ENCODE measurements at places on chromosomes 5 and 9. TPM values are rescaled to one million over a fixed set of nuclear protein-coding genes. Genes with fewer than 3 reads are reported as not detected.

- DNase-seq = no peak
Observed at GRCh38 chr9:120791161-120791560, 2.1 kb downstream of the FBXW2 start.

DNA sequence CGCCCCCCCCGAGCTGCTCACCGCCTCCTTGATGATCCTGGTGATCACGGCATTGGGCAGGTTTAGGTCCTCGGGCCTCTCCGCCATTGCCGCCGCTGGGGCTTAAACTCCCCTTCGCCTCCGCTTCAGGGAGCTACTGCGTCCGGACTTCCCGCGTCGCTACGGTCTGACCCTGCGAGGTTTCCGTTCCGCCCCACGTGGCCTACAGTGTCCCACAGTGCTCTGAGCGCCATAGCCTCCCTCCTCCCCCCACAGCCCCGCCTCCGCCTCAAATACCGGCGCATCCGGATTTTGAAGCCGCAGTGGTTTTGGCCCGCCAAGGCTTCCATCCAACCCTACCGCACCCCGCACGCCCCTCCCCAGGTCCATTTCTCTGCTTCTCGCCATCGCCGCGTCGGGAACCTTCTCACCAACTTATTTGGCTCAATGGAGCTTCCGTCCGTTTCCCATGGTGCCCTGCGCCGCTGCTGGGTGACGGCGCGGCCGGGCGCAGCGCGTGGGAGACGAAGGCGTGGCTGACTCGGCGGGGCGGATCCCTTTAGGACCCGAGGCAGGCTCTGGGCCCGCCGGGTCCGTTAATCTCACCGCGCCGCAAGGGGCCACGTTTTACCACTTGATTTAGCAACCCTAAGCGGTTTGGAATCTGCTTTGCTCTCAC, at the start of the genes C9orf43 and POLE3:
TSS of gene C9orf43 (plus strand) at position 541 of the 658 bp plus-strand sequence. CDS start 2,747 bp downstream, outside the sequence.
TSS of gene POLE3 (minus strand) at position 469 of the 658 bp plus-strand sequence. CDS start at position 87, 382 bp downstream.
- DNase-seq = peak; percentile 85

DNA sequence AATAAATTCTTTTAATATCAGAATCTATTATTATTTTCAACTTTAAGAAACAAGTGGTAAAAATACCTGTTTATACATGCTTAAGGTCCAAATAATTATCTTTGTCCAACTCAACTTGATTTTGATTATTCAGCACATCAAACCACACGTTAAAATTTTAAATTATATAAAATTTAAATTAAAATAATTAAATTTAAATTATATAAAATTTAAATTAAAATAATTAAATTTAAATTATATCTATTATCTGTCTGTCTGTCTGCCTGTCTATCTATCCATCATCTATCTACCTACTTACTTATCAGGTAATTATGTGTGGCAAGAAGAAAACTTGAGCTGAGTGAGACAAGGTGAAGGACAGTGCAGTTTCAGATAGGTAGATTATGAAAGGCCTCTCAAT, 605.3 kb upstream of the RIOK2 start:
- DNase-seq = no peak

GRCh38 chr9:129714511-129715061, 38.3 kb downstream of the PTGES start:
- DNase-seq = no peak

- peak; percentile 89 for DNase-seq
Observed at GRCh38 chr5:172775326-172776234, 4.6 kb upstream of the DUSP1 start.

DNA sequence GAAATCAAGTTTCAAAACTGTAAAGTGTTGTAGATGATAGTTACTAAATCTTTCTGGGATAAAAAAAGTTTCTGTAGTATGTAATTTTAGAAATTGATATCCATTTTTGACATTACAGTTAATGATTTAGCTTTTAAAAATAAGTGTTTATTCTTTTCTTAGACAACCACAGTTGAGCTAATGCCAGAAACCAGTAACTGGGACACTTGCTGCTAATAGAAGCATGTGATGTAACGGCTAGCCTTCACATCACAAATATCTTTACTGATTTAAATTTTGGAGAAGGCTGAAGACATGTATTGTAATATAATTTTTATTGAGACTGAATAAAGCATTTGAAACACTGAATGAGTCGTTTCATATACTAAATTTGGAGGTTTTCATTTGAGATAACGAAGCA, 18.8 kb downstream of the CSNK1G3 start:
- no peak for DNase-seq

DNA sequence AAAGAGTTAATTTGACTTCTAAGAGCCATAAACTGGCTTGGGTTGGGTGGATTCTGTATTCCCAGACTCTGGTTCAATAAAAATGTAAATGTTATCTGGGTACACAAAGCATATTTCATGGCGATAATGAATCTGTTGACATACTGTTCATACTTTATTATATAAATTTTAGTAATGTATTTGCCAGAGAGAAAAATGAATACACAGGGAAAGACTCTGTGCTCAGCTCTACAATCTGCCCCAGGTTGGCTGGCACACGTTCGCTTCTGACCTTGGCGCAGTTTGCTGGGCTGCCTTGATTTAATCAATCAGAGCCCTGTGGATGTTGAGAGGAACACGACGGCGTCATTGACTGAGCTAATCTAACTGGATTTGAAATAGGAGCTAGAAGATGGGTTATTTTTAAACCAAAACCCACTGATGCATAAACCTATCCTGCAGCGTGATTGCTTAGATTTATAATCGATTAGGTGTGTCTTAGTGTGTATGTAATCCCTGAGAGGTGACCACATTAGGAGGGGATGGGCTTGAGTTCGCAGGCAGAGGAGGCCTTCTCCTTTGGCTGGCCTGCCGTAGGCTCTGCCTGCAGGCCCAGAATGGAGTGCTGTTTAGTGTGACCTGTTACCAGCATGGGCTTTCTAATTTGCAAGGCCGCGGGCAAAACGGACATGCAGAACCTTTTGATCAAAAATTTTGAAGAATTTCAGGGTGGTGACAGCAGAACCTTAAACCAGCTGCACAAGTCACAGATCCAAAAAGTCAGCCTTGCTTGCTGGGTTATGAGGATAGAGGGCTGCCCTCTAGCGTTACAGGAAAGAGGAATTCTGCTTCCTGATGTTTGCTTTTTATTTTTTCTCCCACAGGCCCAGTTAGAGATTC, 3.9 kb upstream of the ADCY2 start:
- no peak for DNase-seq

DNA sequence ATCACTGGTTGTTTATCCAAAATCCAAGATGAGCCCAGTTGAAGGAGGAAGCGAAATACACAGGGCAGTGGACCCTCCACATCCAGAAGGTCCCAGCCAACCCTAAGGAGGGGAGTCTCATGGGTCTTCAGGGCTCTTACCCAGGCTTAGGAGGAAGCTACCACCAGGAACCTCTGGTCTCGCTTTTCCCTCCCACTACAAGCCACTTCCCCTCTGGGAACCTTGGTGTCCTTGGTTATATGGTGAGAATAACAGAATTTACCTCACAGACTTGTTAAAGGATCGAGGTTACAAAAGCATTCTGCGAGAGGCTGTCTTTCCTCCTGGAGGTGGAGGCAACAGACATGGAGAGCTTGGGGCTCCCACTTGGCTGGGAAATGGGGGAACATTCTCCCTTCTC, 3.4 kb downstream of the HIGD2A start:
- DNase-seq = no peak

- no peak for DNase-seq
Observed at GRCh38 chr5:107241841-107242240, 428.9 kb downstream of the EFNA5 start.

DNA sequence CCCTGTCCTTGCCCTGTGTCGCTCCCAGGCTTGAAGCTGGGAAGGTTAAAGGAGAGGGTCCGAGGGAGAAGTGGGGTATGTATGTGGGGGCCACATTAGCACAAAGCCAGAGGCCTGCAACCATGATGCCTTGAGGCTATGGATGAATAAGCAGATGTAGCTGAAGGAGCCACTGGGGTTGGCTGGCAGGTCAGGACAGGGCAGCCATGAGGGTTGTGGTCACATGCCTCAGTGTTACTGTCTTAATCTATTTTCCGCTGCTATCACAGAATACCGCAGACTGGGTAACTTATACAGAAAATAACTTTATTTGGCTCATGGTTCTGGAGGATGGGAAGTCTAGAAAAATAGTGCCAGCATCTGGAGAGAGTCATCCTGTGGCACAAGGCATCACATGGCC, 9.2 kb upstream of the GRHPR start:
- DNase-seq = no peak

DNA sequence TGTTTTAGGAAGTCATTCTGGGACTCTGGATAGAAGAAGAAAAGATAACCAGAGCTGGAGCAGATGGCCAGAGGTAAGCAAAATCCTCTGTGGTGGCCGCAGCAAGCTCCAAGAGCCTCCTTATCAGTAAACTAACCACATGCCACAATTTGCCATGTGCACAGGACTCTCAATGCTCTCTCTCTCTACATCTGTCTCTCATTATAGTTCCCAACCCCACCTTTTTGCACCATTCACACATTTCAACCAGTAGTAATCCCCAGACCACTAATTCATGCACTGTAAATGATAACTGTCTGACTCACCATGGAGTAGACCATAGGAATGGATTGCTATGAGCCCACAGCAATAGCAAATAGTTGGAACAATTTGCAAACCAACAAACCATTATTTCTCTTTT, 526.1 kb downstream of the TLR4 start:
- no peak for DNase-seq

DNA sequence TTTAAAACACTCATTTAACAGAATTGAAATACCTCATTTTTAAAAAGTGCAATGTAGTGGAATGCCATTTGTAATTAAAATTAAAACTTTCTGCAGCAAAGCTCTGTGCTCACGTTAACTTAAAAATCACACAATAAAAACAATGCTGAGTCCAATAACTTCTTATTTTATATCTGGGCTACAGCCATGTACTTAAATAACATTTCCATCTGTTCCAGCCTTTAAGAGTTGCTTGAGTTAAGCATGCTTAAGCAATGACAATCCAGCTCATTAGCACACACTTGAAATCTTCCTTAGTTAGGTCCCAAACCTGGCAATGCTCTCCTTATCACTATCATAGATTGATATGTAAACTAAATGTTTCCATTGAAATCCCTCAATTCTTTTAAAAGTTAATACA, 132.3 kb upstream of the CDH12 start:
- DNase-seq = no peak

DNA sequence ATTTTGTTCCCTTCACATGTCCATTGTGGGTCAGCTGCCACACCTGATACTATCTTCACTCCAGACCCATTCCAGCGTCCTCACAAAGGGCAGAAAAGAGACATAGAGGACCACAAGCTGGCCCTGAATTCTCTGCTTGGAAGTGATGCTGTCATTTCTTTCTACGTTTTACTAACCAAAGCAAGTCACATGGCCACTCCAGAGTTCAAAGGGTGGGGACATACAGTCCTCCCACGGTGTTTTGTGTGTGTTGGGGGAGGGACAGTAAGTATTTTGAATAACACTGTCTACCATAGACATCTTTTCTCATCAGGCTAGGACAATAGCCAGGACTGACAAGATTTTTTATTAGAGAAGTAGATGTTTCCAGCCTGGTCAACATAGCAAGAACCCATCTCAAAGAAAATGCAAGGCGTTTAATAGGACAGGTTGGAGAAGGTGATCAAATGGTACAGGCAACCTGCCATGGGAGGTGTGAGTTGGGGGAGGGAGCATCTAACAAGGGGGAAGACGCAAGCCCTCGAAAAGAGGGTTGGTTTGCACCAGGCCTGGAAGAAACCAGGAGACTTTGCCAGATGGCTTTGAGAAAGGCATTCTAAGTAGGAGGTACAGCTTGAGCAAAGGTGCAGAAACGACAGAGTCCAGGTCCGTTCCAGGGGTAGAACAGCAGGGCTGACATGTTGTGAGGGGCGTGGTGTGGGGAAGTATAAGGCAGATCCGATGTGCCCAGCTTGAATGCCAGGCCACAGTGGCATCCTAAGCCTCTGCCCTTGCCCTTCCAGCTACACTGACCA, 11.3 kb upstream of the GLIPR2 start:
- DNase-seq = no peak

DNA sequence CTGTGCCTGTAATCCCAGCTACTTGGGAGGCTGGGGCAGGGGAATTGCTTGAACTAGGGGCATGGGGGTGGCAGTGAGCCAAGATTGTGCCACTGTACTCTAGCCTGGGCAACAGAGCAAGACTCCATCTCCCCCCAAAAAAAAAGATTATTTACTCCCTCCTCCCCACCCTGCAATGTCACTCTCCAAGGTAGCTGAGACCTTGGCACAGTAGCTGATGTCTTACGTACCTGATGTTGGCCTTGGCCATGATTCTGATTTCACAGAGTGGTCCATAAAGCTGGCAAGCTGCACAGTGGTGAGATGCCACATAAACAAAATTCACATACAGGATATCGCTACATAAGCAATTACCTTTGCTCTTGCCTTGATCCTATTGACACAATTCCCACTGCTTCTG, 108.5 kb downstream of the CAVIN4 start:
- DNase-seq = no peak

- DNase-seq = no peak
Observed at GRCh38 chr5:80990527-80990926, 30.4 kb downstream of the RASGRF2 start.

DNA sequence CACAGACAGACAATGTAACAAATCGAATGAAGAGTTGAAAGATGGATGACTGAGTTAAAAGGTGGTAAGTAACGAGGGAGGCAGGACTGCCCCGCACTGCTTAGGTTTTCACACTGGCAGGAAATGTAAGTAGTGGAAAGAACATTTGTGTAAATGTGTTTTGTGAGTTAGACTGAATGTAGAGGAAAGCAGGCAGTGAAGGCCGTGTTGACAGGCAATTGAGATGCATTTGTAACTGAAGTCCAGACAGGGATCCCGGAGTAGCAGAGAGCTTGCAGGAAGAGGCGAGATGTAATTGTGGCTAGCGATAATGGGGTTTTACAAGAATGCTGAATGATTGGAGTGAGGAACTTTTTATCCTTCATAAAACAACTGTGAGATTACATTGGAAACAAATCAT, 20.0 kb upstream of the SH3PXD2B start:
- DNase-seq = no peak

DNA sequence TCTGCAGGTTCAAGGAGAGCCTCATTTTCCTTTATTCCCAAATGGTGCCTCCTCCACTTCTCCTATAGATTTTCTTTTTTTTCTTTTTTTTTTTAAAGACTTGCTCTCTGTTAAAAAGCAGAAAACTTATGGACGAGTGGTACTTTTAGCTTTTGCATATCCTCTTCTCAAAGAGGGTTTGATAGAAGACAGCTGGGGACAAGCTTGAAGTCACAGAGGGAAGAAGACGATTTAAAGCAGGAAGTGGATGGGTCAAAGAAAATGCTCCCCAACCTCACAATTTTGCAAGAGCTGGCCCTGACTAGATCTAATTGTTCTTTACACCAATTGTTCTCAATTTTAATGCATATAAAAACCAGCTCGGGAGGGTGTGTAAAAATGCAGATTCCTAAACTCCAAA, 48.9 kb downstream of the APBA1 start:
- DNase-seq = no peak

- no peak for DNase-seq
Observed at GRCh38 chr5:59342181-59342580, 551.3 kb downstream of the PDE4D start.

RXRA gene
- total RNA-seq = 87.8 TPM

KIF4B gene
- total RNA-seq = not detected

CAVIN4 gene
- 0.32 TPM for total RNA-seq

CNTNAP3B gene
- total RNA-seq = 31.5 TPM

PRDM9 gene
- not detected for total RNA-seq

Measured in omental fat pad (tissue), 4 donors.